Activated naive CD8-positive, alpha-beta T cell treated with anti-CD3 and anti-CD28 coated beads for 36 hours (primary cell): ENCODE measurements at places on chromosomes 6 and 20.

DNA sequence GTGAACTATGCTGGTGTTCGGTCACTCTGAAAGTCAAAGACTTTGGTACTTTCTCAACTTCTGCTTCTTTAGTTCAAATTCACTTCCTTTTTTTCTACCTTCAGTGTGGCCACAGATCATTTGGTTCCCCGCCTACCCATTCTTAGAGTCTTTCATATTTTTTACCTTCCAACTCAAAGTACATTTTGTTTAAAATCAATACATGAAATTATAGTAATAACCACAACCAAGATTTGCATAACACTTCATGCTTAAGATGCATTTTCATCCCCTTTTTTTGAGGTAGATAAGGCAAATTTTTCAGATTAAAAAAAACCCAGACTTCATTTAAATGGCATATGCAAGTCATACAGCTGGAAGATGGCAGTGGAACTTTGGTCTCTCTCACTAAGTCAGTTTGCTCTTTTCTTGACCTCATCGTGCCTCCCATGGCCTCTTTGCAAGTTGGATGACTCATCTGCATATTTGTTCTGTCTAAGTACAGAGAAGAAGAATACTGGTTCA lies 11.9 kb upstream of the CNR1 start:
- DNase-seq, result no peak

GRCh38 chr6:130780122-130780521 lies 47.1 kb upstream of the SMLR1 start:
- no peak for DNase-seq

- DNase-seq, result peak; percentile 63
Observed at GRCh38 chr6:137827977-137828810, 38.9 kb upstream of the TNFAIP3 start.

DNA sequence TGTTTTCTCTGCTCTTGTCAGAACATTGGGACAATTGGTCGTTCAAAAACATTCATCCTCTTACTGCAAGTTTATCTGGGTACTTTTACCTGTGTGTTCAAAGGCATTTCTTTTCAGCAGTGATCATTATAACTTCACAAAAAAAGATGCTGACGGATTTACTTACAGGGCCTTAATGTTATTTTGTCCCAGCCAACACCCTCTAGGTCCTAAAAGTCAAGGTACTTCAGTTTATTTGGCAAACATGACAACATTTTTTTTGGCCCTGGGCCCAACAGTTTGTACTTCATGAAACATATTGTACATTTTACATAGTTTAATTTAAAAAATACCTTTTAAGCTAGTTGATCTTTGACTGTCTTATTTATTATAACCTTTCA lies 241.2 kb upstream of the TAB2 start:
- DNase-seq, result no peak

GRCh38 chr6:98764373-98764911 lies 69.9 kb upstream of the POU3F2 start:
- no peak for DNase-seq

DNA sequence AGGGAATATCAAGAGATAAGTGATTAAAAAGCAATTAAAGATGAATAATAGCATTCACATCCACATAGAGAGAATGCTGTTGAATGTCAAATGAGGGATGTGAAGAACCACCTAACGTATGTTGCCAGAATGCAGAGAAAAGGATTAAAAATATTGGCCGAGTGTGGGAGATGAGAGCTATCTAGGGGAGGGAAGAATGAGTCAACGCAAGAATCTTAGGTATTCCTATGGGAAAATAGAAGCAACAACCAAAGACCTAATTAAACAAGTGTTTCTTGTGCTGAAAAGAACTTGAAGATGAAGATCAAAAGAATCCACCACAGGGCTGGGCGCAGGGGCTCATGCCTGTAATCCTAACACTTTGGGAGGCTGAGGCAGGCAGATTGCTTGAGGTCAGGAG lies 12.2 kb upstream of the RSPH3 start:
- no peak for DNase-seq

DNA sequence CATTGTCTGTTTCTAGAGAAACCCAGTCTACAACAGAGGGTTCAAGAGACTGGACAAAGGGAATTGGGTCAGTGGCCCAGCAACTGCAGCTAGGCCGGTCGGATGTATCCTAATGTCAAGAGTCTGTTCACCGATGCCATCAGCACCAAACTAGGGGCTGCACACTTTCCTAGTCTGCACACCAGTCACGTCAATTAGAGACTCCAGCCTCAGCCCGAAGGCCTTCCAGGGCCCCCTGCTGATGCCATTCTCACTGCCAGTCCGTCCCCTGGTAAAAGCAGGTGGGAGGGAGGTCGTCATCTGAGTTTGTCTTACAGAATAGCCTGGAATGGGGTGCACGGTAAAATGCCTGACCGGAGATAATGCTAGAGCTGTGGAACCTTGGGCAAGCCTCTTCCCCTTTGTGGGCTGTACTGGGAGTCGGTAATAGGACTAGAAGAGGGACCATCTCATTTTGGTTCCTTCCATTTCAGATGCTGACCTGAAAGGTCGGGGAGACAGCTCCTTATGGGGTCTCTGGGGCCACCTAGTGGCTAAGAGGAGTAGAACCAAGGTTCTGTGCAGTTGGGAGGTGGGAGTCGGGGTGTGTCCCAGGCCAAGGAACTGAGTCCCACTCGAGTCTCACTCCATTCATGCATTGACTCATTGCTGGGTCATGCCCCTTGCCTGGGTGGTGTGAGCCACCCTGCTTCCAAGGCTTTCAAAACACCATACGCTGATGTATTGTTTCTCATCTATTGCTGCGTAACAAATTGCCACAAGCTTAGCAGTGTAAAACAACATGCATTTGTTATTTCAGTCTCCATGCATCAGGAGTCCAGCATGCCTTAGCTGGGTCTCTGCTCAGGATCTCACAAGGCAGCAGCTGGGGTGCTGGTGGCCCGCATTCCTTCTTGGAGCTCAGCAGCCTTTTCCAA lies 5.1 kb downstream of the SOX12 start:
- peak; percentile 66 for DNase-seq

- DNase-seq, result no peak
Observed at GRCh38 chr6:46204880-46205650, 34.3 kb upstream of the ENPP5 start.

DNA sequence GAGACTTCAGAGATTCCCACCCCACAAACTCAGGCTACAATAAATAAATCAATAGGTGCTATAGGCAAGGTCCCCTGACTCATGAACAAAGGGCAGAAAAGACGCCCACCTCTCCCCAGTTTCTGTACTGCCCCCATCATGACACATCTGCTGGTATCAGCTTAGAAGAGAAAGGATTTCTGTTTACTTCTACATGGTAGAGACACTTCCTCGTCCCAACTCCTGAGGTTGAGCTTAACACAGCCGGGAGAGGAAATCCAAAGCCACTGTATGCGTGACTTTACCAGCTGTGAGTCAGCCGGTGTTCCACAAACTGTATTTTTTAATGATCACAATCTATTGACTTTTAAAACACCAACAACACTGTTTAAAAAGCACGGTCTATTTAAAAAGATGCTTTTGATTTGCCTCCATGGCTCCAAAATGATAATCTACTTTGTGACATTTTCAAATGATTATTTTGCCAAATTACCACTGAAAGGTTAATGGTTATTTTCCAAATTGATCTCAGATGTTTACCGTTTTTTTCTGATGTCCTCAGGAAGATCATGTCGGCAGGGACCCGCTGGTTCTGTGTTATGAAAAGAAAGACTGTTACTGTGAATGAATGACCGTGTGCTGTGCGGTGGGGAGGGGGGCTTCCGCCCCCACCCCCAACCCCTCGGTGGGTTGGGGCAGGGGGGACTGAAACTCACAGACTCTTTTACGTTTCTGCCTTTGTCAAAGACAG lies 72.5 kb downstream of the ATP9A start:
- DNase-seq, result no peak

GRCh38 chr6:108482559-108482958 lies 78.2 kb upstream of the FOXO3 start:
- DNase-seq, result no peak

DNA sequence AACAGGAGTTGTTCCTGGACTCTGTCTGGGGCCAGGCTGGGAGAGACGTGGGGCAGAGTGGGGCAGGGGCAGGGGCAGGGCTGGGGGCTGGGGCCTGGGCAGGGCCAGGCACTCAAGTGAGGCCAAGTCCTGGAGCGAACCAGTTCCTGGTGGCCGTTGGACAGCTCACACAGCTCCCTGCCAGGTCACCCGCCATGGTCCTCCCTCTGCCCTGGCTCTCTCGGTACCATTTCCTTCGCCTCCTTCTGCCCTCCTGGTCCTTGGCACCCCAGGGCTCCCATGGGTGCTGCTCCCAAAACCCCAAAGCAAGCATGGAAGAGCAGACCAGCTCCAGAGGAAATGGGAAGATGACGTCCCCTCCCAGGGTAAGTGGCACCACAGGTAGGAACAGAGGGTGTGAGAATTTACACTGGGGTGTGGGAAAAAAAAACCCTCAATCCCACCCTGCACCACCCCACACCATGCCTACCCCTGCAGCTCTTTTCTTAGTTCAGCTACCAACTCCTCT lies at the start of gene MCCD1:
TSS of gene MCCD1 (plus strand) at position 142 of the 508 bp plus-strand sequence. CDS start at position 195, 53 bp downstream.
- no peak for DNase-seq

DNA sequence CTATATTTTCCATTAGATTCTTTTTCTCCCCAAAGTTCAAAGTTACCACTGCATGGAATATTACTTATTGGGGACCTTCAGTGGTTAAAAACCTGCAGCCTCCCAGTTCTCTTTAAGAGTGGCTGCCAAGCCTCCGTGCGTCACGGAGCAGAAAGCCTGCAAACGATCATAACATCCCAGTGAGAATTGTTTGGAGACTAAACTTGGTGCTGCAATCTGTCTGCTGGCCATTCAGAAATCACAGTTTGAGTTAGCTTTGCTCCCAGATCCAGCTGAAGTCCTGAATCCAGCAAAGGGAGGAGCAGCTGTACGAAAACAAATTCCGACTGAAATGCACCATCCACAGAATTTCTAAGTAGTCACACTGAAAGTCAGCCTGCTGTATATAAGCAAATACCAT lies 213.5 kb upstream of the PDE10A start:
- no peak for DNase-seq

- DNase-seq, result no peak
Observed at GRCh38 chr6:119676230-119676629, 326.7 kb upstream of the MAN1A1 start.

DNA sequence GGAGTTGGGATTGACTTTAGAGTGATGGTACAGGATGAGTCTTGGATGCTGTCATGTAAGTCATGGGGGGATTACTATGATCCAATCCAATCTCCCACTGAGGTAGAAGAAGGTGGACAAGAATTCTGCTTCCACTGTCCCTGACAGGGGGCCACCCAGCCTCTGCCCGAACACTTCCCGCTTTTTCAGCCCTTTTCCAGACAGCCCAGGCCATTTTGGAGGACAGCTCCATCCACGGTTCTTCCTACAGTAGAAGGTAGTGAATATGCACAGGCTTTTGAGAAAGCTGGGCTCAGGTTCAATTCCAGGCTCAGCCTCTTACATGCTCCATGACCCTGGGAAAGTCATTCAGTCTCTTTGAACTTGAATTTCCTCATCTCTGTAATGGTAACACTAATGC lies 31.0 kb downstream of the TRERF1 start:
- DNase-seq, result no peak

DNA sequence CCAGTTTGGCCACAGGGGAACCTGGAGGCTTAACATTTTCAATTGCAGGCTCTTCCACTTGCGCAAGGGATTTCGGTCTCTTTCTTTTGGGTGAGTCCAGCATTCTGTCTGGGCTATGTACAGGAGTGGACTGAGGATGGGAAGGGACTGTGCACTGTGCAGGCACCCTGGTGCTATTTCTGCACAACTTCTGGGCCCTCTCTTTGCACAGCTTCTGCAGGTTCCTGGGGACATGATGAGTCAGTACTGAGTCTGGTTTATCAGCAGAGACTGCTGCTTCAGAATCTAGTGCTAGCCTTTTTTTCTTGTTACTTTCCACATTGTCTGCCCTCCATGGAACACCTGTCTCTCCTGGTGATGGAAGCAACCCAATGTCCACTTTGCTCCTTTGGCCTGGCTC lies 78.5 kb upstream of the ASF1A start:
- DNase-seq, result no peak

DNA sequence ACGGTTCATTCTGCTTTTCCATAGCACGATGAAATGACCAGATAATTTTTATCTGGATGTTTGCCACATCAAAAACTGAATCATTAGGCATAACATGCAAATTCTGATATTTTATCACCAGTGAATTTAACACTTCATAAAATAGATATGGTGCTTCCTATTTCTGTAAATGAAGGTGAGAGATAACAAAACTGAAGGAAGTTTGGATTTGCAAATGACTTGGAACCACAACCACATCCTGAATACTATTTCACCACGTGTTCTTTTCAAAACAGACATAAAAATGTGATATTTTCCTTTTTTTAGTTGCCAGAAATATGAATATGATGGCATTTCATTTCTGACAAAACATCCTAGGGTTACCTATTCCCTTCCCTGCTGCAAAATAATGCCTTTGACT lies 146.1 kb downstream of the EDN1 start:
- DNase-seq, result no peak

DNA sequence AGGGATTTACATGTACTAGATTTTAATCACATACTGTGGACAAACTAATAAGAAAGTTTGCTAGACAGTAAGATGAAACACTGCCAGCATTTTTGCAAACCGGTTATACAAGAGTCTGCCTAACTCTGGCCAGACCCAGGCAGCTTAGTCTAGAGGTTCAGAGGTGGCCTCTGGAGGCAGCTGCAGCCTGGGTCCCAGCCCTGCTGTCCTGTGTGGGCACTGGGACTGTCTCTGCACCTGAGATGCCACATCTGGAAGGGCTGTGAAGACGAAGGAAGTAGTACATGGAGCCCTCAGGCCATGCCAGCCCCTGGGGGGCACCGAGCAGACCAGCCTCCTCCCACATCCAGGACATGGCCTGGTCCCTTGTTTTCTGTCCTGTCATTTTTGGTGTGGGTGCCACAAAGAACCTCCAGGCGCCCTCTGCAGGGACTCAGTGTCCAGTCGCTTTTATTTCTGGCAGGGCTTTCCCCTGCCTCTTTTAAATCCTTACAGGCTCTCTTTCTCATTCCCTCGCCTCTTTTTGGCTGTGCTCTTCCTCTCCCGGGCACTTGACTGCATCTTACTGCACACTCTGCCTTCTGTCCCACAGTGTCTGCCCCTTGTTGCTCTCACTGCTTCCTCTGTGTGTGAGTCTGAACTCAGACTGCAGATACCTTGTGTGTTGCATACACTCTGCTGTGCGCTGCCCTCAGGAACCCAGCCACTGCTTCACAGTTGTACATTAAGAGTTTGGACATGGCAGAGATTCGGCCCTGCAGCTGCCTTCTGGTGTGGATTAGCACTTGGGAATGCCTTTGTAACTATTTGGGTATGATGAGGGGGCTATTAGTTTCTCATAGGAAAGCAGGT lies 216.7 kb downstream of the ZDHHC14 start:
- peak; percentile 22 for DNase-seq

DNA sequence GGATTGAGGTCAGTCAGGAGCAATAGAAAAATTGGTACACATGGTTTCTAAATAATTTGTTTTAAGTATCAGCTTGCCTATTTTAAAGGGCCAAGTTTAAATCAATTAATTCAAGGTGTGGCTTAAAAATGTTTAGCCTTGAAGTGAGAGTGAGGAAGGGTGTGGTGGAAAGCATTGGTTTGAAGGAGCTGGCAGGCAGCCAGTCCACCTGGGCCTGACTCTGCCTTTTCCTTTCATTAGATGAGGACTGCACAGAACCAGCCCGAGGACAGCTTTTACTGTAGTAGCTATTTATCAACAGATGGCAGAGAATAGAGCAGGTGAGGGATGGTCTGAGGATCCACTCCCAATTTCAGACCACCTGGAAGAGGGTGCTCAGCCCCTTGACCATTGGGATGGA lies 42.4 kb downstream of the DHX35 start:
- no peak for DNase-seq
